ENCODE measurements at places on chromosomes 1 and 21. TPM values are rescaled to one million over a fixed set of nuclear protein-coding genes. Genes with fewer than 3 reads are reported as not detected.
A peak's percentile ranks its signal among the peaks of the same experiment; 100 is the strongest.

DNA sequence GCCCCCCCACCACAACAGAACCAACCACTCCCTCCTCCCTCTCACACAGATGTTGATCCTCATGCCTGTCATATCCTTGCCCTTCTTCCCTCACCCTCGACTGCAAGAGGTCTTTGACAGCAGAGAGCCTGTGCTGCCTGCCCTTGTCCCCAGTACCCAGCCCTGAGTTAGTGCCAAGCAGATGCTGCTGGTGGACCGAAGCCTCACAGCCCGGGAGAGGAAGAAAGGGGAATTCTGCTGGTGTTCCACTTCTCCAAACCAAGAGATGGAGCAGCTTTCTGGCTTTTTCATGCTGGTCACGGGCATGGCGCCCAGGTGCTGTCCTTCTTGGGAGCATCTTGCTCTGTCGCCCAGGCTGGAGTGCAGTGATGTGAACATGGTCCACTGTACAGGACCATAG lies 69.1 kb downstream of the SLC66A1 start:
- no peak for DNase-seq

DNA sequence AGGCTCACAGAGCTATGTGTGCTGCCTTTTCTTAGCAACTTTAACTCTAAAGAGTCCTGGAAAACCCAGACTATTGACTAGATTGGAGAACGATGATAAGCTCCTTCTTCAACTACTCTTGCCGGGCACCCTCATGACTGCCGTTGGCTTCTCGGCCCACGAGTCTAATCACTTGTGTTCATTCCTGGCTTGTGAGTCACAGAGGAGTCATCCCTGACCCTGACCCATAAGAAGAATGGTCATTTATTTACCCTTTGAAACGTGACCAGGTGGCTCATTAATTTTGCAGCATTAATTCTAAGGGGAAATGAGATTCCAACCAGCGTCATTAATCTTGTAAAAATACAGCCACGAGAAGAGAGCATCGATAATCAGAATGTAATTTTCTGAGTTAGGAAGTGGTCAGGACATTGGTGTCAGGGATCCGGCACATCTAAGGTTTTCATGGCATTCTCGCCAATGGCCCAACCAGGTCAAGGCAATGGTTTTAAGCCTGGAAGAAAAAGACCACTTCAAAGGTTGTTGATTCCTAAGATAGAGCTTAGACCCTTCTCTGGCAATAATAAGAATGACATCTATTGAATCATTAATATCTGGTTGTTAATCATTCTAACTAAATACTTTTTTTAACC lies 183.6 kb upstream of the RUNX1 start:
- DNase-seq = no peak

DNA sequence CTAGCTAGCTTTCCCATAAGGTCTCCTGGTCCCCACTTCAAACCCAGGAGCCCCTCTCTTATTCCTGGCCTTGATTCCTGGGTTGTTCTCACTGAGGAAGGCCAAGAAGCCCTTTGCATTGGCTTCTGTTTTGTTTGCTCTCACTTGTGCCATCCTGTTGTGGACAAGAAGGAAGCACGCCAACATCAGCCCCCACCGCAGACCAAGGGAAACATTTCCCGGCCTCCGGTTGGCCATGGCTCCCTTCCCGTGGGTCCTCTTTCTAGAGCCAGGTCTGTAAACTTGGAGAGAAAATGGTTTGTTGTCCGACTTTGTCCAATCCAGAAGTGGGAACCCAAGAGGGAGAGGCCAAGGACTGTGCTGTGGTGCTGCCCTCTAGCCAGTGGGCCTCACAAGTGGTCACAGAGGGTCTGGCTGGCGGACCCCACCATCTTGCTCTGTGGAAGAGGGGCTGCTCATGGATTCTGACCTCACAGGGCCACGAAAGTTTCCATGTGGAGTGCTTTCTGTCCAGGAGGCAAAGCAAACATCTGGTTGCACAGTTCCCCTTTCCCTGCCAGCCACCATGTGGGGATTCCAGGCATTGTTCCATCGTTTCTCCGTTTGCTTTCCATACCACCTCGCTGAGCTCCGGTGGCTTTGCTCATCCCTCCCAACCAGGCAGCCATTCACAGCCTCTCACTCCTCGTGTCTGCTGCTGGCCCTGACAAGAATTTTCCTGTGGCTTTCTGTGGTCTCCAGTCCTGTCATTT lies 18.9 kb upstream of the TENT5C start:
- no peak for DNase-seq

DNA sequence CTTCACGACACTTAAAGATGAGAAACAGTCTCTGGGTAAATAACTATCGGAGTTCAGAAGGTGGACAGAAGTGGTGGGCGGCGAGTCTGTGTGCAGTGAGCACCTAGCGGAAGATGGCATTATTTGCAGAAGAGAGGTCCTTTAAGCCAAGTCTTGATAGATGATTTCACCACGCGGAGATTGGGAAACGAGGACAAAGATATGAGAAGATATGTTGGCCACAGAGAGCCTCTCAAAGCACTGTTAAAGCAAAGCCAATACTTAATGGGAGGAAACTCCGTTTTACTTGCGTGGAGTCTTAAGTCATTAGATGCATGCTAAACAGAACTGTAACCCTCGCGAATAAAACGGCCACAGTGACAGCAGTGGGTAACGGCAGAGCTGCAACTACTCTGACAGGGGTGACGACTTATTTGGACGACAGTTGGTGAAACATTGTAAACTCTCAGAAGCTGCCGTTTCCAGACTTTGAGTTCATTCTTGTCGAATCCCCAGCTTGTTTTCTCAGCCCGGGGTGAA lies 577 bp upstream of the CEP350 start:
- no peak for DNase-seq

- DNase-seq = no peak
Observed at GRCh38 chr21:16773206-16773605, 739.6 kb upstream of the CXADR start.

Gene LAX1
- not detected for total RNA-seq

Gene MRPL39
- 24.3 TPM for total RNA-seq

DNA sequence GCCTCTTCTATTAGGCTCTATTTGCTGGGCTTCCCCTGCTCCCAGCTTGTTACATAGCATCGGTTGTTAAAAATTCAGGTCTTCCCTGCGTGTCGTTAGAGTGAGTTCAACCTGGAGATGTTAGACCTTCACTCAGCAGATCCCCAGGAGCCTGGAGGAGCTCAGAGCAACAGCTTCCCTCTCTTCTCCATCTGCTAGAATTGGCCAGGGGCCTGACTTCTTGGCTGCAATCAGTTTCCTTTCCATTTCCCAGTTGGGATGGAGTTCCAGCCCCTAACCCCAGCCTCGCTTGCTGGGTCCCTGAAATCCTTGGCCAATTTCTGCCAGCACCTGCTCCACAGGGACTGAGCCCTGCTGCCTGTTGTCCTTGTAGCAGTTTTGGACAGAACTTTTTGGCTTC lies 55.9 kb downstream of the MT1HL1 start:
- no peak for DNase-seq

GRCh38 chr1:48540587-48540986 lies 68.6 kb upstream of the SPATA6 start:
- DNase-seq = no peak

Gene WLS
- 334 TPM for total RNA-seq

DNA sequence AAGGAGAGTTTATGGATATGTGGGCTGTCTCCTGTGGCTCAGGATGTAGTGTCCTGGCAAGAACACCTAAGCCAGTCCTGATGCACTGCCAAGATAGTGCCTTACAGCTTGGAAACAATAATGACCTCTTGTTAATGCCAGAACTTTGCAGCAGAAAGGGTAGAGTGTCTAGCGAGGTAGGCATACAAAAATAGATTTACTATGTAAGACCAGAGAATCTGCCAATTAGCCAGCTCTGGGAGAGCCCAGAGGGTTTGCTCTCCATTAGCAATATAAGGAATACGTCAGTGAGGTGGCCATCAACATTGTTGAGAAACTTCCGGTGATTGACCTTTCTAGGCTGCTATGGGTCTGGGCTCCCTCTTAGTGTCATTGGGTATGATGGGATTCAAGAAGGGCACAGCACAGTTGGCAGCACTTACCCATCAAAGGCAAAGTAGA lies 178.5 kb upstream of the GALNT2 start:
- peak; percentile 23 for DNase-seq

GRCh38 chr1:227766015-227766634 lies 30.9 kb downstream of the SNAP47 start:
- DNase-seq = no peak

Gene CACNA1E
- not detected for total RNA-seq

Gene HES4
- 79.2 TPM for total RNA-seq

Gene NFIA
- 43.3 TPM for total RNA-seq

GRCh38 chr1:47646676-47647075 lies 208.8 kb downstream of the FOXD2 start:
- DNase-seq = no peak

- no peak for DNase-seq
Observed at GRCh38 chr1:34858901-34859445, 576 bp downstream of the SMIM12 start.

DNA sequence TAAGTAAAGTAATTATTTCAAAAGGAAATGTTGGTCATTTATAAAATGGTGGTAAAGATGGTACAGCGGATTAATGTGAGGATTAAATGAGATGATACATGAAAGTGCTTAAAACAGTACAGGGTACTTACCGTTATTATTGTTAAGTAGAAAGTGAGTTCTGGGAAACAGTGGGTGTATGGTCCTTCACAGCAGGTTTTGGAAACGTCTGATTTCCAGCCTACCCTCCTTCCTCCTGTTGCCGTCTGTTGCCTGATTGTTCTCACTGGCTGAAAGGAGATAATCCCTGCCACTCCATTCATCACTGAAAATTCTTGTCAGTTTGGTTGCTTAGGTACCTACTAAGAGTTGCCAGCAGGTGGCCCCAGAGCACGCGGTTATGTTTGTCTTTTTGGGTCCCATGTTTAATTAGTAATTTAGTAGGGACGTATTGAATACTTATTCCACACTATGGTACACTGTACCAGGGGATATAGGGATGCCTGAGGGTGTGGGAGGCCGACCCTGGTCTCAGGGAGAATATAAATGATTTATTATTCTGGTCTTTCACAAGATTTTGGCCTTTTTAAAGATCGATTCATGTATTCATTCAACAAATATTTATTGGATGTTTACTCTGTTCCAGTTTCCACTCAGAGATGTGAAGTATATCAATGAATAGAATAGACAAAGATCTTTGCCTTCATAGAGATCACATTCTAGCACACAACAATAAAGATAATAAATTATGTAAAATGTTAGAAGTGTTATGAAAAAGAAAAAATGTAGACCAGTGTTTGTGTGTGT lies 30.8 kb upstream of the RPTN start:
- DNase-seq = no peak

GRCh38 chr1:229643996-229644745 lies 18.1 kb downstream of the URB2 start:
- no peak for DNase-seq

Gene CHD5
- 0.16 TPM for total RNA-seq

GRCh38 chr1:20486457-20487235 lies 636 bp upstream of the CAMK2N1 start:
- peak; percentile 89 for DNase-seq

DNA sequence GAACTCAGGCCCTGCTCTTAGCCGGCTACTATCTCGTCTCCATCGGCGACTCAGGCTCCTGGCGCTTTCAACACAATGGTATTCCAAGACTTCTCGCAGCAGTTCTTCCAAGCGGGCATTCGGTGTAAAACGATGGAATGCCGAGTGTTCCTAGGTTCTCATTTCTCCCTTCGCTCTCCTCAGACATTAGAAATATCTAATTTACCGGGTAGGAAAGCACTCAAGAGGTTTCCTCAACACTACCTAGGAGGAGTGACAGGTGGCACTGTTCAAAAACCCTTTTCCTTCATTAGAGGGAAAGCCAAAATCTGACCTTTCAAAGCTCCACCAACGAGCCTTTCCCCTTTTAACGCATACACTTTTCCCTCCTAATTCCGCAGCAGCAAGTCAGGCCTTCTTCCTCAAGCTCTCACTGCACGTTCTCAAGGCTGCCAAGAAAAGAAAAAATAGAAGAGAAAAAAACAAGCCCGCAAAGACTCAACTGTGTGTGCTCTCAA lies 601 bp downstream of the UBE2G2 start:
- DNase-seq = no peak

Measured in osteocyte (in vitro differentiated cells).